ENCODE measurements at places on chromosomes 7 and 10.

DNA sequence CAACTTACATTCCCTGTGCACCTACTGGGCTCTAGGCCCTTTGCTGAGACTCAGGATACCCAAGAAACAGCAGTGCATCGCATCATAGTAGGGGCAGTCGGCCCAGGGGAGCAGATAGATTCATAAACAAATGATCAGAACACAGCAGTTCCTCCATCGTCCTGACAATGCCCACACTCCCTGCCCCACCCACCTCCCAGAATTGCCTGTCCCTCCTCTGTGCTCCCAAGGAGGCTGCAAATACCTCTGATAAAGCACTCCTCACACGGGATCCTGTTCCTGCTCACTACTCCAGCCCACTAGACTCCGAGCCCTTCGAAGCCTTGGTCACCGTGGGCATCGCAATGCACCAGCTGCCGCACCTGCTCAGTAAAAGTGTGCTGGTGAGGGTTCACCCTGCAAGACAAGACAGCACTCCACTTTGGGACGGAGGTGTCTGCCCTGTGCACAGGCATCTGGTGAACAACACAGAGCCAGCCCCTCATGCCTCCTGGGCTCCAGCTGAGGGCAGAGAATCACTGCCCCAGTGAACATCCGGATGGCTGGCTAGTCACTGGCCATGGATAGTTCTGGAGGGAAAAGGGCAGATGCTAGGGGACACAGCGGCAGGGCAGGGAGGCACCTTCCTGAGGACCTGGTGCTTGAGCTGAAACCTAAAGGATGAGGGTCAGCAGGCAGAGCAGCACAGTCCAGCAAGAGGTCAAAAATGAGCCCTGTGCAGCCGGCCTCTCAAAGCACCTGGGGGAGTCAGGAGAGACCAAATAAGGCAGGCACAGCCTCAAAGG is 60.7 kb downstream of the TNS3 start:
- no peak for DNase-seq

GRCh38 chr7:119685906-119686305 is 587.1 kb upstream of the KCND2 start:
- no peak for DNase-seq

- no peak for DNase-seq
Observed at GRCh38 chr7:16512097-16512496, 14.5 kb upstream of the LRRC72 start.

- no peak for DNase-seq
Observed at GRCh38 chr10:80462981-80463741, 9.1 kb downstream of the TSPAN14 start.

DNA sequence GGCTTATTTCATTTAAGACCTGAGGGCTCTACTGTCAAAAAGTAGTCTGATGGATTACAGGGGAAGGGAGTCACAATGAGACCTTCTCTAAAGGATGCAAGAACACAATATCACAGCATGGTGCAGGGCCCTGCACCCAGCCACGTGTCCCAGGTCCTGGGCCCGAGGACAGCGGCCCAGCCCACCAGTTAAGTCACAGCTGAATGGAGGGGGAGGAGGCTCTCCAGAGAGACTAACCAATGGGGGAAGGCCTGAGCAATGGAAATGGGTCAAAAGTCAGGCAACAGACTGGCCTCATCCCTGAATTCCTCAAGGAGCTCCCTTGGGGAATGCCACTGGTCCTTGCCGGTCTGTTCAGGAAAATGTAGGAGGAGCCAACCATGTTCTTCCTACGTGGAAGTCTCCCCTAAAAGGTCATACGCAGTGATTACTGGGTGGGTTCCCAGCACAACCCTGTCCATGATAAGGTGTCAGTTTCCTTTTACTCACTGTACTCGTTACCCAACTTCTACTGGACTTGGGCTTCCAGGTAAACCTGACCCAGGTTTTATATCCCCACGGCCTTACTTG is 28.3 kb downstream of the CCDC3 start:
- DNase-seq: no peak

GRCh38 chr7:155213955-155214740 is 83.5 kb upstream of the INSIG1 start:
- no peak for DNase-seq

GRCh38 chr7:22723181-22723601 is 3.8 kb upstream of the IL6 start:
- DNase-seq: no peak

DNA sequence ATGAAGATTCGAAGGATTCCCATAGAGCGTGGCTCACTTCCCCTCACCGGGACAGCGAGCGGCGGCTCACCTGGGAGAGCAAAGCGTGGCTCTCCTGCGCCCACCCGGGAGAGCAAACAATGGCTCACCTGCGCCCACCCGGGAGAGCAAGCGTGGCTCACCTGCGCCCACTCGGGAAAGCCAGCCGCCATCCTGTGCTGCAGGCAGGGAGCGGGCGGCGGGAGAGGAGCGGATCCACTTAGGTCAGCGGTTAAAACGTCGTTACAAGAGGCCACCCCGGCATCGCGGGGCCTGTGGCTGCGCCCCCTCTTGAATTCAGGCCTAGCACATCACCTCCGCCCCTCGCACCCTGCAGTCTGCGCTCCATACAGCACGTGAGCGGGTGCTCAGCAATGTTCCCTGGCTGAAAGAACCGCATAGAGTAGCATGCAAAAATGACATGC is 461 bp upstream of the FIGNL1 start:
- DNase-seq: no peak

DNA sequence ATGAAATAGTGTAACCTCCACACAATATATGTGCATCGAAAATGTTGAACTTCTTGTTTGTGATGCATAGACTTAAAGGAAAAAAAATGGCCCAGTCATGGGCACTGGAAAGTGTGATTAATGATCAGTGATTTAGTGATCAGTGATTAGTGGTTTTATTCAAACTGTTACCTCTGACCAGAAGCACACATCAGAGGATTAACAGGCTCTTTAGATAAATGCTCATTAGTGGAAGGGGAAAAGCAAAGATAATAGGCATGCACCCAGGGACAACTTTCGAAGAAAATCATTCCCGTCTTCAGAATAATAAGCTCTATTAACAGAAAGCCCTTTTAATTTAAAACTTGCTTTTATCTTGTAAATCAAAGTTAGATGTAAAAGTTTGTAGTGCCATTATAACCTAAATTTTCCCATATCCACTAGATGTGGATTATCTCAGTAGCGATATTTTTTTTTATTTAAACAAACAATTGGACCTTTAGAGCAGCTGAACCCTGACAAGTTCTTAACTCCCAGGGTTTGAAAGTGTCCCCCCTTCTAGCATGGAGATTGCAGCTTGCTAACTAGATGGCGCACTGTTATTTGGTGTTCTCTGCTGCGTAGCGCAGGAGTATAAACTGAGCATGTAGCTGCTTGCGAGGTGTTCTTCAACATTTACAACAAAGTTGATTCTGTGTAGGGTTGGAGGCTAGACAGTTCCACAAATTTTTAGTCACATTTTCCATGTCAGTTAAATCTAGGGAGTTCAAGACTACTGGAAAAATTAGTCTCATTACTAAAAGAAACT is at the start of gene CREB5:
Gene CREB5, plus strand, starts transcription at position 643 of the 787 bp plus-strand sequence. CDS start 397 bp downstream, outside the sequence.
- no peak for DNase-seq

GRCh38 chr10:117417196-117417595 is 42.0 kb upstream of the PDZD8 start:
- DNase-seq: no peak

DNA sequence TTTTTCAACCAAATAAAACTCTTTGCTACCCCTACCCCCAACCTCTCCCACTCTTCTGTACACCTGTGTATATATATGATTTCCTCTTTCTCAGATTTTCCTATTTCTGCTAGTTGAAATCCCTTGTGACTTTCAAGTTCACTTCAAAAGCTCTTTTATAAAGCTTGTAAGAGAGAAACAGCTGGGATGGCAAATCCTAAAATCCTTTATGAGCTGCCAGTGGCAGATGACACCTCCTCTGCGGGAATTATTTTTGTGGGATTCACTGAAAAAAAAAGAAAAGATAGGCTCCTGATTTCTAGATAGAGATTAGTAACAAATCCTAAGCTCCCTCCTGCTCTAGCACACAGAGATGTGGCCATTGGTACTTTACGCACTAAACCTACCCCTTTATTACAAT is 92.9 kb downstream of the AHR start:
- no peak for DNase-seq

- no peak for DNase-seq
Observed at GRCh38 chr7:128848289-128849155, 14.1 kb upstream of the ATP6V1F start.

- no peak for DNase-seq
Observed at GRCh38 chr10:126397640-126398382, 9.5 kb upstream of the ADAM12 start.

GRCh38 chr7:118350260-118350659 is 125.8 kb downstream of the ANKRD7 start:
- no peak for DNase-seq

- DNase-seq: no peak
Observed at GRCh38 chr7:83347945-83348444, 185.3 kb upstream of the PCLO start.

DNA sequence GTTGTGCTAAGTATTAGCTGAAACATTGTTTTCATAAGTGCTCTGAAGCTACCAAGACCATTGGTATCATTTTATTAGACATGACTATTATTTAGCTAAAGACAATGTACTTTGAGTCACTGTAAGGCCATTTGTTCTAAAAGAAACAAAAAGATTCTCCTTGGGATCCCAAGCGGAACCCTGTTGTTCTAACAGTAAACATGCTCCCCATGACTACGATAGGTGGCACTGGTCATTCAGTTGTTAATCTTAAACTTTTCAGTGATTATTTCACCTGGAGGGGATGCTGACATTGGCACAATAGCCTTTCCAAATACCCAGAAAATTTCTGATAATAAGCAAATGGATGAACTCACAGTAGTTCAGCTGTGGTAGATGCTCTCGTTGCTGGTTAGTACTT is 715.0 kb downstream of the AUTS2 start:
- no peak for DNase-seq

DNA sequence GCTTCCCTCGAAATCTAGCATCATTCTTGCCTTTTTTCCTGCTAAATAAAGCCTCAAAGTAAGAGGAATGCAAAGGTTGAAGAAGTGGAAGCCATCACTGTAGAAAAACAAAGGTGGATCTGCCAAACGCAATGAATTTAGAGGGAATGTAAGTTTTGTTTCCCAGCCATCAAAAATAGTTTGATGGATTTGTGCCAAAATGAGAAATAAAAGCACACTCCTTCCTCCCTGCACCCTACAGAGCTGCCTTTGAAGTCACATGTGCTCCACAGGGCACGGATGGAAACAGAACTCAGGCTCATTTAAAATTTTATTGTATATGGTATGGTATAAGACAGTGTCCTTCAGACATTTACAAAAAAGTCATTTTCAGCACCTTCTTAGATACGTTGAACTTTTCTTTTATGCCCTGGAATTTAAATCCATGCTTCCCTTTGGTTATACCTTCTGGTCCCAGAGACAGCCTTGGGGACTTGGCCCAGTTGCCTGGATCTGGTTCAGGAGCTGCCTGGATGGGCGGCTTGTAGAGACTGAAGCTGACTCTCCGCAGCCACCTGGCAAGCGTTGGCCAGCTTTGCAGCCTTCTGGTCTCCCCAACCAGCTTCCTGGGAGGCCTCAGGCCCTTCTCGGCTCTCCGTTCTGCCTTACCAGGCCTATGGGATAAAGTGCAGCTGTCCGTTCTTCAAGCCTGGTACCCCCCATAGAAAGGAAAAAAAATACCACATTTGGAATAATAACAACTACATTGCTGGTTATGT is 228.5 kb upstream of the NEBL start:
- DNase-seq: no peak

GRCh38 chr10:72173619-72174296 is 42.1 kb upstream of the ANAPC16 start:
- DNase-seq: no peak

- no peak for DNase-seq
Observed at GRCh38 chr7:4549681-4550080, 132.4 kb upstream of the FOXK1 start.

GRCh38 chr10:29895456-29895855 is 163.9 kb downstream of the JCAD start:
- no peak for DNase-seq

- no peak for DNase-seq
Observed at GRCh38 chr10:62108759-62109586, 159.7 kb downstream of the RTKN2 start.

- no peak for DNase-seq
Observed at GRCh38 chr10:62467527-62467926, 93.4 kb downstream of the ZNF365 start.

- no peak for DNase-seq
Observed at GRCh38 chr10:46225597-46225996, 61.2 kb upstream of the ANTXRL start.

- DNase-seq: no peak
Observed at GRCh38 chr7:110564246-110564645, 526.7 kb upstream of the LRRN3 start.

DNA sequence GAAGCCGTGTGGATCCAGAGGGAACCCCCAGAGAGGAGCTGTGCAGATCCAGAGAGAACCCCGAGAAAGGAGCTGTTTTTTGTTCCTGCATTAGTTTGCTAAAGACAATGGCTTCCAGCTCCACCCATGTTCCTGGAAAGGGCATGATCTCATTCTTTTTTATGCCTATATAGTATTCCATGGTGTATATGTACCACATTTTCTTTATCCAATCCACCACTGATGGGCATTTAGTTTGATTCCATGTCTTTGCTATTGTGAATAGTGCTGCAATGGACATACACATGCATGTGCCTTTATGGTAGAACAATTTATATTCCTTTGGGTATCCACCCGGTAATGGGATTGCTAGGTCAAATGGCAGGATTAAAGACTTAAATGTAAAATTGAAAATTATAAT is 95.4 kb upstream of the RHEB start:
- no peak for DNase-seq

DNA sequence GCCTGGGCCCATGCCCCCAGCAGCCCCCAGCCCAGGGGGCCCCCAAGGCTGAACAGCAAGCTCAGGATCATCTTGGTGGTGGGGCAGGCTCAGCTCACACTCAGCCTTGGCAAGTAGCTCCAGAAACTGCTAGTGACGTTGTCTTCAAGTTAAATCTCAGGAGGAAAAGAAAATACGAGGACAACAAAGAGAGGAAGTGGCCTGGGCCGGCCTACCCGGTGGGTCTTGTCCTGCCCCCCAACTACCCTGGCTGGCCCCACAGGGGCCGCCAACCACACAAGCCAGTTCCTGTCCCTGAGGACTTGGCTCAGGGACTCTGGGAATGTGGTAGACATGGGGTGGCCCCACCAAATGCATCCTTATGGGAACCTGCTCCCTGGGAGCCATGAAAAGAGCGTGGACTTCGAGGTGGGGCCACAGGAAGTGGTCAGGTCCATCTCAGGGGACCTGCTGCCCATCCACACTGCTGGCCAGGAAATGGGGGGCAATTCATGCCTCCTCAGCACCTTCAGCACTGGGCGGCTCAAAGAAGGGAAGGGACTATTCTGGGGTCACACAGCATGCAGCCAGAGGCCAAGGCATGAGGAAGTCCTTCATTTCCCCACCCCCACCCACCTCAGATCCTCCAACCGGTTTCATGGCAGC is at the start of gene MMRN2:
Gene MMRN2, minus strand, starts transcription at position 145 of the 645 bp plus-strand sequence. Its CDS starts 74 bp downstream, at position 71.
- DNase-seq: no peak

- DNase-seq: no peak
Observed at GRCh38 chr10:130231251-130231741, 95.1 kb downstream of the GLRX3 start.

GRCh38 chr7:154696556-154696955 is 306.4 kb downstream of the PAXIP1 start:
- DNase-seq: no peak

Measured in stimulated activated effector memory CD8-positive, alpha-beta T cell treated with anti-CD3 and anti-CD28 coated beads, Interleukin-12 subunit alpha, Interleukin-12 subunit beta, amount 100 ng/mL, for 72 hours (primary cell).